ENCODE measurements at places on chromosomes 7 and 10.
A peak's percentile ranks its signal among the peaks of the same experiment; 100 is the strongest.

DNA sequence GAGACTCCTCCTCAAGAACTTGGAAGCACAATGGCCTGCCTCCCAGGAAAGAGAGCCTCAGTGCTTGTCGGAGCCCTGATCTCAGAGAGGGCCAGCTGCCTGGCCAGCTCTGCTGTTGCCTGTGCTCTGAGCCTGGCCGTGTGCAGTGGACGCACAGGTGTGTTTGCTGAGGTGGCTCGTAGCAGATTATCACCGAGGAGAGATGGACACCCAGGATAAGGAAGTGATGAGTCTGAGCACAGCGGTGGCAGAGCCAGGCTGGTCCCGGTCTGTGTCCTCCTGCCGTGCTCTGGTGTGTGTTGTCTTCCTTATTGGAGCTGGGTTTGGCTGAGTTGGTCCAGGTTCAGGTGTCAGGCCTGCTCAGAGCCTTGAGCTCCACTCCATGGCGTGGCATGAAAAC, 208.5 kb downstream of the EBF3 start:
- peak; percentile 21 for DNase-seq

GRCh38 chr7:123366626-123367025, 166.9 kb upstream of the SLC13A1 start:
- no peak for DNase-seq

DNA sequence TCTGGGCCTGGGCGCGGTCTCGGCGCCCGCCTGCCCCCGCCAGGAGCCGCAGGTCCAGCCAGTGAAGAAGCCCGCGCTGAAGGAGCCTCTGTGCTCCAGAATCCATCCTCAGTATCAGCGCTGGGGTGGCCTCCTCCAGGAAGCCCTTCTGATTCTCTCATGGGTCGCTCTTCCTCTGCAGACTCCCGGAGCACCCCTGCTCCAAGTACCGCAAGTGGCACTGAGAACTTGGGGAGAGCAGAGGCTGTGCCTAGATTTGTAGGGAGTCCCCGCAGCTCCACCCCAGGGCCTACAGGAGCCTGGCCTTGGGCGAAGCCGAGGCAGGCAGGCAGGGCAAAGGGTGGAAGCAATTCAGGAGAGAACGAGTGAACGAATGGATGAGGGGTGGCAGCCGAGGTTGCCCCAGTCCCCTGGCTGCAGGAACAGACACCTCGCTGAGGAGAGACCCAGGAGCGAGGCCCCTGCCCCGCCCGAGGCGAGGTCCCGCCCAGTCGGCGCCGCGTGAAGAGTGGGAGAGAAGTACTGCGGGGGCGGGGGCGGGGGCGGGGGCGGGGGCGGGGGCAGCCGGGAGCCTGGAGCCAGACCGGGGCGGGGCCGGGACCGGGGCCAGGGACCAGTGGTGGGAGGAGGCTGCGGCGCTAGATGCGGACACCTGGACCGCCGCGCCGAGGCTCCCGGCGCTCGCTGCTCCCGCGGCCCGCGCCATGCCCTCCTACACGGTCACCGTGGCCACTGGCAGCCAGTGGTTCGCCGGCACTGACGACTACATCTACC, at the start of gene ALOX5:
ALOX5 (plus strand) TSS at position 641 of the 774 bp plus-strand sequence; CDS start at position 705, 64 bp downstream.
- DNase-seq, result peak; percentile 77

GRCh38 chr10:126104767-126105166, 208.4 kb downstream of the FANK1 start:
- DNase-seq, result no peak

DNA sequence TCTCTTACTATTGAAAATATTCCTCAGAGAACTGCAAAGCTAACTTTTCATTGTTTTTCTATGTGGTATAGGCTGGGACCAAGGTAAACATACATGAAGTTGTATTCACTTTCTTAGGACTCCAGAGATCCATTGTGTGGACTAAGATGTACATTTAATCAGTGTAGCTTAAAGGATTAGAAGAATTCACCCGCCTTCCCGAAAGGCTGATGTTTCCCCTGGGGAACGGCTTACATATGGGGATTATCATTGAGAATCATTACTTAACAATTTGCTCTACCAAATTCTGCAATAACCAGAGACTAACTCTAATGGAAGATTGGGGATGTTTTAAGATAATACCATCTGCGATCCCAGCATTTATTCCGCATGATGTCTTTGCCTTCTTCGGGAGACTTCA, 257.1 kb upstream of the KIAA1217 start:
- DNase-seq, result no peak

GRCh38 chr10:110805292-110805691, 66.4 kb upstream of the PDCD4 start:
- DNase-seq, result no peak

- DNase-seq, result no peak
These were observed 328.2 kb downstream of the TNS3 start for GRCh38 chr7:47253650-47254080.

DNA sequence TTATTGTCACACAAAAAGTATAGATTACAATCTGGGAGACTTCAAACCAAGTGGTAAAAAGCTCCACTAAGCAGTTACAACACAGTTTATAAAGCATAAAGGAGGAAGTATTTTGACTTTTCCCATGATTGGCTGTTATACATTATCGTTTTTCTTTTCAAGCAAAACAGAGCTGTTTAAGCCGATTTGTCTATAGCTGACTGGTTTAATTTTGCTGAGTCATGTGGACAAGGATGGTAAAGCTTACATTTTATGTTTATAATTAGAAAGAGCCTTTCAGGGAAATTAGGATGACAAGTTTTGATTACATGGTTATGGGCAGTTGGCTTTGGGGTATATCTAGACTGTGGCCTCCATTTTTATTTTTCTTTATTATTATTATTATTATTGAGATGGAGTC, 152.5 kb upstream of the STK17A start:
- no peak for DNase-seq

DNA sequence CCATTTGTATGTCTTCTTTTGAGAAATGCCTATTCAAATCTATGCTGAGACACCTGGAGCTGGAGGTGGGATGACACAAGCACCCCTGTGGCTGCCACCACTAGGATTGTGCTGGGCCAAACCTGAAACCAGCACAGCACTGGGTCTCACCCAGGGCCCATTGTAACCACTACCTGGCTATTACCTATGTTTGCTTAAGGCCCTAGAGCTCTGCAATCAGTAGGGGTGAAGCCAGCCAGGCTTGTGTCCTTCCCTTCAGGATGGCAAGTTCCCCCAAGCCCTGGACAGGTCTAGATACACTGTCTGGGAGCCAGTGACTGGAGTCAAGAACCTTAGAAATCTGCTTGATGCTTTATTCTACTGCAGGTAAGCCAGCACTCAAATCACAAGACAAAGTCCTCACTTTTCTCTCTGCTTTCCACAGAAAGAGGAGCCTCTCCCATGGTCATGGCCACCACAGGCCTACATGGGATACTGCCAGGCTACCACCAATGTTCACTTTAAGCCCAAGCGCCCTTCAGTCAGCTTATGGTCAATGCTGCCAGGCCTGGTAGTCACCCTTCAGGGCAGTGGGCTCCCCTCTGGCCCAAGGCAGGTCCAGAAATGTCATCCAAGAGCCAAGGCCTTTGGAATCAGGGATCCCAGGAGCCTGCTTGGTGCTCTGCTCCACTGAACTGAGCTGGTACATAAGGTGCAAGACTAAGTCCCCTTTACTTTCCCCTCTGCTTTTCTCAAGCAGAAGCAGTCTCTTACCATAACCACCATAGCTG, 105.3 kb downstream of the BMS1 start:
- no peak for DNase-seq

GRCh38 chr7:158849768-158850544, 6.4 kb upstream of the DYNC2I1 start:
- DNase-seq, result no peak

DNA sequence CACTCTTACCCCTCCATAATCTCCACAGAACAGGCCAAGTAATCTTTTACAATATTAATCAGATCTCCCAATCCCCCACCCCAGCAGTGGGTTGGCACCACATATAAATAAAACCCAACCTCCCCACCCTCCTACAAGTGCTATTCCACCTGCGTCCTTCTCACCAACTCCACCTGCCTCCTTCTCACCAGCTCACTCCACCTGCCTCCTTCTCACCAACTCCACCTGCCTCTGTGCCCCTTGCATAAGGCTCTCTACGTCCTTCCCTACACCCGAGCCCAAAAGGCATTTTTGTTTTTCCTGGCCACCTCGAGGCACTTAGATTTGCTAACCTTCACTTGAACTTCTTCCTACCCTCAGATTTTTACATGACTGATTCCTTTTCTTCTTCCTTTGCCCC, 89.7 kb downstream of the ATE1 start:
- no peak for DNase-seq

GRCh38 chr7:50685135-50686065, 97.3 kb downstream of the GRB10 start:
- no peak for DNase-seq

GRCh38 chr10:49243139-49243538, 54.9 kb upstream of the TMEM273 start:
- DNase-seq, result no peak

DNA sequence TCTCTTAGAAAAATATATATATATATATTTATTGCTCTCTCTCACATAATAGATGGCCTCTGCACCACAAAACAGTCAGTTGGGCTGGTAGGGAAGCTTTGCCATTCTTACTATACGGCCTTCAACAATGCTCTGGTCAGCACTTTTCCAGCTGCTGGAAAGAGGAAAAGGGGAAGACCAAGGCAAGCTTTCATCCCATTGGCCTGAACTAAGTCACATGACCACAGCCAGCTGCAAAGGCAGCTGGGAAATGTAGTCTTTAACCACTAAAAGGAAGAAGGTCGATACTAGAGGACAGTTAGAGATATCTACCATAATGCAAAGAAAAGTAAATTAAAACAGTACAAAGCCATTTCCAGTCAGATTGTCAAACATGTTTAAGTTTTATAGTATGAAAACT, 58.4 kb upstream of the MACROH2A2 start:
- no peak for DNase-seq

DNA sequence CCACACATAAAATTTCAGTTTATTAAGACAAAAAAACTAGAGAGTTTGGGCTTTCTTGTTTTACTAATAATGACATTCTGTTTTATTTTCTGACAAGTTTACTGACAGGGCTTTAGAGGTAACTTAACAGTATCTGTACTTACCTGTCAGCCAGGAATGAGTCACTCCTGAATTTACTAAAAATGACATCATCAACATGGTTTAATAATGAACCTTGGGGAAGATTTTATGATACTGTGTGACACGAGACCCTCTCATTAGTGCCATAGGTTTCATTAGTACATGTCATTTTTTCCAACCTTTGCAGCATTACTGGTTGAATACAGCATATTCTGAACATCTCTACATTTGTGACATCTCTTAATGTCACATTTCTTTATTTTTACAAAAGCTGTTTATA, 131.1 kb downstream of the KCND2 start:
- DNase-seq, result no peak

Data from coronary artery (tissue), 2 donors.